WTC11 (cell line): ENCODE measurements at places on chromosomes 1 and 21.

- no peak for DNase-seq
These were observed 409.1 kb upstream of the KAZN start for GRCh38 chr1:14189381-14189780.

GRCh38 chr1:233873666-233874065 is 30.8 kb upstream of the SLC35F3 start:
- DNase-seq, result no peak

GRCh38 chr1:32736812-32737791 is 34.5 kb upstream of the SYNC start:
- peak; percentile 63 for DNase-seq

GRCh38 chr1:198667186-198667585 is 28.3 kb downstream of the PTPRC start:
- no peak for DNase-seq

DNA sequence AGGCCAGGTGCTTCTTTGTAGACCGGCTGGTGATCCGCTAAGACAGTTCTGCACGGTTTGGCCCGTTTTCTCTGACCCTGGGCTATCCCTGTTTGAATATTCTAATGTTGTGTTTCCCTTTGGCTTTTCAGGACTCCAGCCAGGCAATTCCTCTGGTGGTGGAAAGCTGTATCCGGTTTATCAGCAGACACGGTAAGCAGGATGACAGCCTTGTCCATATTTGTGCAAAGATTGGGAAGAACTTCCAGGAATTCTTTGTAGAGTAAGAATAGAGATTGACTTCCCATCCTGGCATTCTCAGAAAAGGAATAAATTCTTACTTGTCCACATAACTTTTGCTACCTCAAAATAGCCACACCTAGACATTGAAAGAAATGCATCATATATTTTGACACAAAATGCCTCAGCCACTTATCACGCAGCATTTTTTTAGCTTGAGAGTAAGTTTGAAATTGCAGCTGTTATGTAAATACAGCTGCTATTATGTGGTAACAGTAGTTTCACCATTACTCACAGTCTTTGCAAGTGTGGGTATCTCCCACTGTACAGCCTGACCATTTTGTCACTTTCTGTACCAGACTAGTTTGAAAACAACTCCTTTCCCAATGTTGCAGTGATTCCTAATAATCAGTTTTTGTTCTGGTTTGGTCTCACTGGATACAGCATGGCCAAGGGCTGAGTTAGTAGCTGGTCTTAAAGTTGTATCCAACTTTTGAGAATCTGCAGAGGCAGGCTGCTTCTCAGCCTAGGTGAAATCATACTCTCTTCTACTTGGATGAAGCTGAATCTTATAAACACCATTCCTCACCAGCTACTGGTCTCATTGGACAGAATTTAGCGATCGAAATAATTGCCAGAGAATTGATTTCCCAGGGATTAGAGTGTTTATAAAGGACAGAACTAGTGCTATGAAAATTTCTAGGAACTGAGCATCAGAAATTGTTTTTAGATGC is 40.0 kb upstream of the IKBKE start:
- no peak for DNase-seq

DNA sequence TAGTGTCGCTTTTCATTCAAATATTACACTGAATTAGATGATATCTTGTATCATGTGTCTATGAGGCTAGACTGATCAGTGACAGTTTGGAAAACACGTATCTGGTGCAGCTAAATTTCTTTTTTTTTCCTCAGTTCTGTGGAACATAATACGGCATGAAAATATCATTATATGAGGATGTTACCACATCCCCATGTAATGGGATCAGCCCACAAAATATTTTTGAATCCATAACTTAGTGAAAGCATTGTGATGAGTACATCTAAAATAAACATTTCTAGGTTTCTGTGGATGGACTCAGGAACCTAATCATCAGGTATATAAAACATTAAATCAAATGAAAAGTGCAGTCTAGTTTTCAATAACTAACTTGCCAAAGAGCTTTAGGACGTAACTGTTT is 356.3 kb downstream of the USP25 start:
- no peak for DNase-seq

- no peak for DNase-seq
These were observed 83.0 kb downstream of the KIRREL1 start for GRCh38 chr1:158076441-158076840.

DNA sequence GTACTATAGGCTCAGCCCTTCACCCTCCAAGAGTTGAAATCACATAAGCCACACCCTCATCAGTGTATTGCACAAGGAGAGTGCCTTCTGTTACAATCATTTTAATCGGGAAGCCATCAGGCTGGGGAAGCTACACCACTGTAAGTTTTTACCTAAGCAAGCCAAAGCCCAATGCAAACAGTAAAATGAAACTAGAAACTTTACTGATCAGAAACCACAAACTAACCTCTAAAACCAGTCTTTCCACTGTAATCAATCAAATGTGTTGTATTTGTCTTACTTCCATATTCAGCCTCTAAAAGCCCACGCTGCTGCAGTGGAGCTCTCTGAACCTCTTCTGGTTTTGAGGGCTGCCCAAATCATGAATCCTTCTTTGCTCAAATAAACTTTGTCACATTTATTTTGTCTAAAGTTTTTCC is 26.2 kb downstream of the CAPN8 start:
- DNase-seq, result no peak

DNA sequence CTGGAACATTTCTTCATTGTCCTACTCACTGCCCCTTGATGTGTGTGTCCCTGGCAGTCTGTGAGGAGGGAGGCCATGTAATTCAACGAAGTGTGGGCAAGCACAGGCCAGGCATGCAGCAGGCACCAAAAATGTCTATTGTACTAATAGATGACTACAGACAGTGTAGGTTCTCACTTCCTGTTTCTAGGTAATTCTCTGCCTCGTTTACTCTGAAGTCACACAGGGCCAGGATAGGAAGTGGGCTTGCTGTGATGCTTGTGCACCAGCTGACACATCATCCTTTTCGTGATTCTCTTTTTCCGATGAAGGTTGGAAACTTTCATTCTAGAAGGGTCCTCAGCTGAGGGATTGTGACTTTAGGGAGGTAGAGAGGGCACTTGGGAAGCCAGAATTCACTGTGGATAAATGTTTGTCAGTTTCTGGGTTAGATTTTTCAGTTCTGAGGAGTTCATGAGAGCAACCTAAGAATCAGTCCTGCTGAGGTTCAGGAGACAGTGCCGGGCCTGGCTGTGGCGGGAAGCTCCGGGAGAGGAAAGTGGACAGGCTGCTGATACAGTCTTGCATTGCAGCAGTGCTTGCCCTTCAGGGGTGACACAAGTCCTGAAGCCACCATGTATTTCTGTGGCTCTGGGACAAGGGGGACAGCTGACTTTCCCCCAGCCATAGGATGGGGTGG is 4.3 kb upstream of the CSF1 start:
- no peak for DNase-seq

GRCh38 chr1:87781554-87781953 is 452.9 kb downstream of the LMO4 start:
- DNase-seq, result no peak

DNA sequence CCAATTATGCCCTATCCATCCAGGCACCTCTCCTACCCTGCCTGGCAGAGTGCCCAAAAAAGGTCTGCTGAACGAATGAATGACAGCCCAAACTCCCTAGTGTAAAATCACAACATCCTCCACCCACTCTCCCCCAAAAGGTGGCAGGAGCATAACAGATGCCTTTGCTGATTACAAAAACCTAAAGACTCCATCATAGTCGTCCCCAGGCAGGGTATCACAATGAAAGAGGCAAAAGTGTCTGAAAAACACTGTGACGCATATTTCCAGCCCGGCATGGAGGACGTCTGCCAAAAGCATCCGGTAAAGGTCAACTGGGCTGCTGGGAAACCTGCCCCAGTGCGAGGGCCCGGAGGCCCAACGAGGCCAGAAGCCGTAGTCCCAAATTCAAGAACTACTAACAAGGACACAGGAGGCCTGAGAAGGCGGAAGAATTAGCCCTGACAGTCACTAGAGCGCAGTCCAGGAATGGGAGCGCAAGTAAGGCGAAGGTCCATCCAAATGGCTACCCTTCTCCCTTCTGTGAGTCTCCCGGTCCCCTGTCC is 576 bp downstream of the SMIM12 start:
- DNase-seq, result no peak

GRCh38 chr1:28565726-28566125 is 12.8 kb downstream of the TRNAU1AP start:
- no peak for DNase-seq

DNA sequence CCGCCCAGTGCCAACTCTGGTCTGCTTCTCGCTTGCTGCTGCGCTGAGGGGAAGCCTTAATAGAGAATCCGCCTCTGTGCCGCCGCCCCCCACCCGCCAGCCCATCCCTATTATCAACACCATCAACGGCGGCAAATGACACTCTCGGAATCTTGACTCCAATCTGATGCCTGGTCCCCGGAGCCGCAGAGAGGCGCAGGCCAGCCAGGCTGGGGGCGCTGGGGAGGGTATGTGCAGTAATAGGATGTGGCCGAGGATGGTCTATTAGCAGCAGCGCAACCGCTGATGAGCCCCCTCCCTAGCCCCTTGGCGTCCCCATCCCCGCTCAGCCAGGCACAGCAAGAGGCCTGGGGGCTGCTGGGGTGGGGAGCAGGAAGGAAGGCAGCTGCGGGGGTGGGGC is 15.1 kb upstream of the DMBX1 start:
- DNase-seq, result no peak

- DNase-seq, result no peak
These were observed 51.2 kb downstream of the TRAF5 start for GRCh38 chr1:211377539-211378450.

GRCh38 chr1:203325418-203326091 is 20.2 kb downstream of the BTG2 start:
- no peak for DNase-seq

DNA sequence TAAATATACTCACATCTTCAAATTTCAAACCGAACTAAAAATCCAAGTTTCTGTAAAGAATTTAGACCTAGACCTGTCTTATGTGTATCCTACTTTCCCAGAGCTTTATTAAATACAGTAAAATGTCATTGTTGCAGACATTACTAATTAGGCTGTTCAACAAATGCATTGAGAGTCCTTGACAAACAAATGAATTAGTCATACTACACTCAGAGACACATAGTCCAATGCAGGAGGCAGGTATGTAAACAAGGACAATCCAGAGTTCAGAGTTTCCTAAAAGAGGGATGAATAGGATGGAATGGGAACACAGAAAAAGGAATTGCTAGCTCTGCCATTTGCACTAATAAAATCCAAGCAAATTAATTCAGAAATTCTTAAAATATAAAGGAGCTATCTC is 1.6 kb upstream of the EGLN1 start:
- DNase-seq, result no peak

DNA sequence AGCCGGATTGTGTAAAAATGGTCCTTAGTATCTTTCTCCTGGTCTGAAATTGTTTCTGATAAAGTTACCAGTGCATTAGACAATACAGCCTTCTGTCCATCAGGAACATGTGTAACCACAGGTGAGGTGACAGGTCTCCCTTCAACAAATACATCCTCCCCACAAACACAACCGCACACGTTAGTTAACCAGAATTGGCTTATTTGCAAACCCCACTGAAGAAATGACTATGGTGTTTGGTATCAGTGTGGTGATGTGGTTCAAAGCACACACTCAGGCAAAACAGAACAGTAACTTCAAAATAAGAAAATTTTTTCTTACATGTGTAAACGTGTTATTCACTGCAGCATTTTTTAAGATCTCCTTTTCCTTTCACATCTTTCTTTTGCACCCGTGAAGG is 517.2 kb upstream of the NR5A2 start:
- no peak for DNase-seq

- DNase-seq, result no peak
These were observed 244.0 kb upstream of the DMRTA2 start for GRCh38 chr1:50667272-50667671.
